ENCODE measurements at places on chromosomes 12 and 14. TPM values are rescaled to one million over a fixed set of nuclear protein-coding genes. Genes with fewer than 3 reads are reported as not detected.

DNA sequence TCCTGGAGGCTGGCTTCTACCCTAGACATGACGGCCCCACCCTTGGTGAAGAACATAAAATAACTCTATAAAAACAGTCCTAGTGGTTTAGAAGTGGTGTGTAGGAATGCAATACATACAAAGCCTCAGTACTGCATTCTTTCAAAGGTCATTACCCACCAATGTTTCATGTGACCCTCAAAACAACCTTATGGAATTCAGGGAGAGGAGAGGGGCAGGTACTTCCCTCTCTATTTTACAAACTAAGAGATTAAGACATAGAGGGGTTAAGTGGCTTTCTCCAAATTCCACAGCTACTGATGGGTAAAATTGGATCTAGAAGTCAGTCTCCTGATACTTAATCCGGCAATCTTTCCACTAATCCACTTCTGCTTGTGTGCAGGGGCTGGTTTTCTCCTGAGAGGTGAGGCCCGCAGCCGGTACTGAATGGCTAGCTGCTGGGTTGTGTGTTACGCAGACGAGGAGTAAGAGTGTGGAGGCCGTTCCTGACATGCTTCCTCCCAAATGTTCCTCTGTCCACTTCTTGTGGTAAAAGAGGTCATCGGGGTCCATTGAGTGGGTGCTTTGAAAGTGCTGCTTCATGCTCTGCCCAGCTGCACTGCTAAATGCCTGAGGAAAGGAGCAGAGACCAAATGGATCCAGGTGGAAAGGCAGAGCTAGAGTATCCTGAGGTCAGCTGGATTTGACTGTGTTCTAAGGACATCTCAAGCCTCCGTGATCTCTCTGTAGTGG, 16.2 kb downstream of the SLC7A8 start:
- H3K36me3 ChIP-seq, result no peaks in the 10 kb centered on the region
- no peaks in the 10 kb centered on the region for H3K27me3 ChIP-seq
- H3K27ac ChIP-seq, result no peak overlapping the region
- no peaks in the 10 kb centered on the region for H3K4me1 ChIP-seq
- DNase-seq, result no peak

DNA sequence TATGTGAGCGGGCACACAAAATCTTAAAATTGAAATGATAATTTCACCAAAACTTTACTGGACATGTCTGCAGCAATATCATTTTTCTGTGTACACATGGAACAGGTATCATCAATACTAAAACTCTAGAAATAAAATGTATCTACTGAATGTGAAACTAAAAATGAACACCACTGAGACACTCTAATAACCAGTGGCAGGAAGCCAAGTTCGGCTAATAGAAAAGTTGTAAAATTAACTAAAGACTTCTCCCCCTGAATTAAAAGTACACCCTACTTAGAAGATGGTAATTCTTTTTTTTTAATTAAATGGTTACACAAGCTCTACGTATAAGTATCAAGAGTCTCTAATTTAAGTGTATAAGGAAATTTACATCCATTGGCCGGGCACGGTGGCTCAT, 227.2 kb downstream of the MED13L start:
- H3K36me3 ChIP-seq, result no peaks in the 10 kb centered on the region
- no peak overlapping the region for H3K4me3 ChIP-seq
- no peak overlapping the region for H3K27ac ChIP-seq
- H3K4me1 ChIP-seq, result peaks cover 38% of the 10 kb centered on the region

DNA sequence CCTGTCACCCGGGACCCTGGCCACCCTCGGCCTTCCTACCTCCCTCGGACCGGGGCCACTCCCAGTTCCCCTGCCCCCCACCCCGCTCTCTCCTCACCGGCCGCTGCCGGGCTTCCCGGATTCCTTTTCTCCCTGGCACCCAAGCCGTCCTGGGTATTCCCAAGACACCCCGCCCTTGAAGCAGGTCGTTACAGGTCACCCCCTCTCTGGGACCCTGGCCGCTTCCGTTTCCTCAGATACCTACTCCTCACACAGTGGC, 493 bp downstream of the NUMB start:
- peaks cover 74% of the 10 kb centered on the region for H3K4me1 ChIP-seq
- no peaks in the 10 kb centered on the region for H3K27me3 ChIP-seq
- H3K27ac ChIP-seq, result peak overlapping the region; percentile 87
- DNase-seq, result peak; percentile 53
- peak overlapping the region; percentile 99 for H3K4me3 ChIP-seq
- no peaks in the 10 kb centered on the region for H3K36me3 ChIP-seq

- H3K36me3 ChIP-seq, result no peaks in the 10 kb centered on the region
- DNase-seq, result no peak
- no peaks in the 10 kb centered on the region for H3K4me1 ChIP-seq
- no peak overlapping the region for H3K27ac ChIP-seq
Observed at GRCh38 chr12:131621701-131622421, 89.0 kb upstream of the SFSWAP start.

Gene RND1
- total RNA-seq, result 0.42 TPM

Gene ATXN7L3B
- total RNA-seq, result 29.3 TPM

Gene TCL1B
- total RNA-seq, result not detected

GRCh38 chr12:113643177-113643974, 171.7 kb upstream of the LHX5 start:
- H3K27me3 ChIP-seq, result peaks cover 42% of the 10 kb centered on the region
- H3K4me3 ChIP-seq, result no peak overlapping the region
- DNase-seq, result no peak
- H3K4me1 ChIP-seq, result no peaks in the 10 kb centered on the region

DNA sequence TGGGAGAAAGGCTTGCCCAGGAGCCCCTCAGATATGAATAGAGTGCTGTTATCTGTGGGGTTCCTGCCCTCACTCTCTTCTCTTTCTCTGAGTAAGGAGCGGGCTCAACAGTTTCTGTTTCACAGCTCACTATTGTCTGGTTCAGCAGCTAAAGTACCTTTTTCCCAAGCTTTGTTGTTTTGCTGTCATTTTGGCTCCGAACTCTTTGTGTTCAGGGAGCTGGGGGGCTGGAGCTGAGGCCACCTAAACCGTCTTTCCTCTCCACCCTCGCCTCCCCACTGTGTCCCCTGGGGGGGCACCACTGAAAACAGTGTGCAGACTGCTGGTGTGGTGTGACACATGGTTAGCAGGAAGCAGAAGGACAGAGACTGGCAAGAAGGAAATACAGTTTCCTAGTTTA, 51.4 kb downstream of the FBXW8 start:
- H3K36me3 ChIP-seq, result peaks cover 22% of the 10 kb centered on the region
- no peak overlapping the region for H3K4me3 ChIP-seq
- H3K27ac ChIP-seq, result no peak overlapping the region
- no peak for DNase-seq
- no peaks in the 10 kb centered on the region for H3K27me3 ChIP-seq

Gene LYZ
- total RNA-seq, result 26.1 TPM

GRCh38 chr14:91374879-91375702, 42.5 kb downstream of the CCDC88C start:
- no peak overlapping the region for H3K27ac ChIP-seq
- no peak for DNase-seq
- no peak overlapping the region for H3K4me3 ChIP-seq
- H3K4me1 ChIP-seq, result peaks cover 25% of the 10 kb centered on the region
- no peaks in the 10 kb centered on the region for H3K36me3 ChIP-seq

GRCh38 chr12:23618718-23619117, 330.8 kb downstream of the SOX5 start:
- H3K4me1 ChIP-seq, result no peaks in the 10 kb centered on the region
- H3K36me3 ChIP-seq, result no peaks in the 10 kb centered on the region
- H3K27ac ChIP-seq, result no peak overlapping the region

- H3K27ac ChIP-seq, result no peak overlapping the region
- H3K4me1 ChIP-seq, result no peaks in the 10 kb centered on the region
- H3K36me3 ChIP-seq, result no peaks in the 10 kb centered on the region
Observed at GRCh38 chr14:61187196-61187905, 93.8 kb downstream of the TMEM30B start.

DNA sequence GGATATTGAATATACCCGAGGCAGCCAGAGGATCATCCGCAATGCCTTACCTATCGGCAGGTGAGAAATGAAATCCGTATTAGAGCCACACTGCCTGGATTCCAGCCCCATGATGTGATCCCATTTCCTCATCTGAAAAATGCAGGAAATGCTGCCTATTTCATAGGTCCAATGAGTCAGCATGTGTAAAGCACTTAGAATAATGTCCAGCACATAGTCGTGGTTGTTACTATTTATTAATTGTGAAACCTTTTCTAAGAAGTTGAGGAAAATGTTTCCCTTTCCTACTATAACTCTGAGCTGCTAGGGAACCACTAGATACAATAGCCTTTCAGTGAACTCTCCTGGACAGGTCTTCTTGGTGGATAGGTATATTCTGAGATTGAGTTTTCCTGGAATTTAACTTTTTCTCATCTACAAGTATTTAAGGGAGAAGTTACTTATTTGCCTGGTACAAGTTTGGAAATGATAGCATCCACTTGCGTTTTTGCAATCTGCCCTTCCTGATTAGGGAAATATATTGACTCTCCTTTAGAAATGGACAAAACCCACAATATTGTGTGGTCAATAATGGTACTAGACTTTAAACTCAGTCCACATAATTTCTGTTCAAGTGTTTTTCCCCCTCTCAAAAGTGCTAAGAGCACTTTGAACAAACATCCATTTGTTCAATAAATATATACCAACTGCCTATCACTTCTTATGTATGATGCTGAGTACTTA, 12.2 kb downstream of the POLR3B start:
- H3K27ac ChIP-seq, result no peak overlapping the region
- H3K4me1 ChIP-seq, result no peaks in the 10 kb centered on the region
- H3K36me3 ChIP-seq, result peaks cover 18% of the 10 kb centered on the region
- no peak for DNase-seq
- H3K4me3 ChIP-seq, result no peak overlapping the region

GRCh38 chr14:97544571-97544970, 747.4 kb downstream of the VRK1 start:
- H3K4me3 ChIP-seq, result no peak overlapping the region
- H3K27ac ChIP-seq, result no peak overlapping the region
- no peaks in the 10 kb centered on the region for H3K4me1 ChIP-seq
- peak; percentile 29 for DNase-seq

DNA sequence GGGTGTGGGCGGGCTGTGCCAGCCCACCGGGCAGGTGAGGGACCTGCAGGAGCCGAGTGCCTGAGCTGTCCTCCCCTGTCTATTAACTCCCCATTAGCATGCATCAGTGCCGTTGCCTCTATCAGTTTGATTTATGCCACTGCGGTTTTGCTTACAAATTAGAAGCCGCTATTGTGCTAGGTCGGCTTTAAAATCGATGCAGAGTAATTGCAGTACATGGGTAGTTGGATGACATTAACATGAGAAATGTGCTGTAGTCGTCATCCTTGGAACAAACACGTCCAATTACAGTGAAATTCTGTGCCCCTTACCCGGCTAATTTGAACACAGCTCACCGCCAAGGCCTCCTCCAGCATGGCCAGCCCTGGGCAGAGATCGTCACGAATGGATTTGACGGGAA, 145.8 kb downstream of the TSPAN9 start:
- H3K36me3 ChIP-seq, result no peaks in the 10 kb centered on the region
- H3K27ac ChIP-seq, result no peak overlapping the region
- no peak for DNase-seq
- H3K27me3 ChIP-seq, result no peaks in the 10 kb centered on the region
- H3K4me3 ChIP-seq, result no peak overlapping the region
- peaks cover 12% of the 10 kb centered on the region for H3K4me1 ChIP-seq

Gene LRP1-AS
- not detected for total RNA-seq

GRCh38 chr12:123390498-123391426, 6.8 kb downstream of the KMT5A start:
- no peak for DNase-seq
- H3K36me3 ChIP-seq, result peaks cover 52% of the 10 kb centered on the region
- H3K4me3 ChIP-seq, result no peak overlapping the region
- no peaks in the 10 kb centered on the region for H3K27me3 ChIP-seq
- peak overlapping the region; percentile 83 for H3K27ac ChIP-seq

DNA sequence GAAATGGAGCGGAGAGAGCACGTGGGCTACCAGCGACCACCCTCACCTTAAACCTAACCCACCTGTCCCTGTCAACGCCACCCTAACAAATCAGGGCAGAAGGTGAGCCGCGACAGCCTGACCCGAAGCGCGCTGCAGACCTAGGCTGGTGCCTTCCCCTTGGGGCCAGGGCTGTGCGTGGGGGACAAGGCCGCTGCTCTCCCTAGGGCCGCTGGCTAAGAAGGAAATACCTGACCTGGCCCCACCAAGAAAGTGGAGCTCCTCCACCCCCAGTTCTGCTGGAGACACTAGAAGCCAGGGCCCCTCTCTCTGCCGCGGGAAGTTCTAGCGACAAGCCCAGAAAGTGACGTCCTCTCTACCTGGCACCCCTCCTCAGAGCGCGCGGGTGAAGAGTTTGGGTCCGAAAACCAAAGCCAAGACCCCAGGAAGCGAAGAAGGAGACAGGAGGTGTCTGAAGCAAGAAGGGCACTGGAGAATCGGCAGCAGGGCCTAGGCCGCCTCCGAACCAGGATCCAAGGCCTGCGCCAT, 7.5 kb downstream of the SIX1 start:
- H3K27ac ChIP-seq, result no peak overlapping the region
- peaks cover 100% of the 10 kb centered on the region for H3K27me3 ChIP-seq

GRCh38 chr14:56340932-56341331, 222.7 kb downstream of the PELI2 start:
- no peak overlapping the region for H3K27ac ChIP-seq
- H3K4me1 ChIP-seq, result peaks cover 9% of the 10 kb centered on the region
- H3K4me3 ChIP-seq, result no peak overlapping the region

DNA sequence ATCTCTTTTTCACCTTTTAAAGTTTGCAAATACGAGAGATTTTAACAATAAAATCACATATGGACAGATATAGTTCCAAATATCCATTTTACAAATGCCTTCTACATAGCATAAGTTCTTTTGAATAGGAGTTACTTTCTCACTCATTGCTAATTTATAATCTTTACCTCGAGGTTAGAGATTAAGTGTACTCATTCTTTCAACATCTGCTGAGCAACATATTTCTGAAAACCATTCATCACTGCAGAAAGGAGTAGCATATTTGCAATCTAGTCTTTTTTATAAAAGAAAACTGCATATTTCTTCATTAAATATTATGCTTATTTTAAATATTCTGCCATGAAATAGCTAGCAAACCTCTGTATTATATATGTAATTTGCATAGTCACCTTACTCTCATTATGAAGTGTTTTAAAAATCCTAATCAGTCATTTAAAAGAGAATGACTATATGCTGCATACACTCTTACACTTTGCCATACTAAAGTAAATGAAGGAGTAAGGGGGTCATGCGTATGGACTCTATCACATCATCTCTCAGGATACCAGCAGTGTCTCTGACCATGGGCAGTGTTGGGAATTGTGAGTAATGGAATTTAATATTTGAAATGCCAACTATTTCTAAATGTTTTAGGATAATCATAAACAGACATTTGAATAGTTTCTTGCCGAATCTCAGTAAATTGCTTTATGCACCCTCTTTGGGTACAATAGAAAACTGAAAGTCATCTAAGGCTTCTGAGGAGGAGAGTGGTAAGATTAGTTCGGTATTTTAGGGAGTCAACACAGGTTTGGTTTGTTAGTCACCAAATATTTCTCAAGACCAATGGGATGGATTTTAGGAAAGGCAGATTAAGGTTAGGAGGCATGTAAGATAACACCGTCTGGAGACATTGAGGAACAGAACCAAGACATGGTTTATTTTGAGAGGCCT, 524.8 kb upstream of the ATP2B1 start:
- no peaks in the 10 kb centered on the region for H3K4me1 ChIP-seq
- no peak for DNase-seq
- H3K36me3 ChIP-seq, result no peaks in the 10 kb centered on the region
- H3K27me3 ChIP-seq, result no peaks in the 10 kb centered on the region
- H3K4me3 ChIP-seq, result no peak overlapping the region

Gene KRT75
- total RNA-seq, result not detected
